HFFc6 (cell line): ENCODE measurements at places on chromosomes 4 and X. TPM values are rescaled to one million over a fixed set of nuclear protein-coding genes. Genes with fewer than 3 reads are reported as not detected.

DNA sequence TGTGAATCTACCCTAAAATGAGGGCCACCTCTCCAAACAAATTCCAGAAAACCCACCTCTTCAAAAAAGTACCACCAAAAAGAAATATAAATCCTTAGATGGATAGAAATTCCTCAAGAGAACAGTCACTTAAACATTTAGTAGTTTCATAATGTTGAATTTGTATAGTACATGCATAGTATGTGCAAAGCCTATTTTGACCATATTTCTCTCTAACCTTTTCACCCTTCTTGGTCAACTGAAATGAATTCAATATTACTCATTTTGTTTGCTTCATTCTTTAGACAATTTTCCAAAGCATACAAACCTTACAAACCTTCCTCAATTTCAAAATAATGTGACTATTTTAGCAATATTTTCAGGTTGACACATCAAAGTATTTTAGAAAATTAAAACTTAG is 4.1 kb downstream of the RHOXF1 start:
- H3K36me3 ChIP-seq: no peaks in the 10 kb centered on the region
- H3K4me3 ChIP-seq: no peak overlapping the region
- H3K27ac ChIP-seq: no peak overlapping the region
- peaks cover 12% of the 10 kb centered on the region; the same call in 1 of the 2 replicates for H3K4me1 ChIP-seq
- DNase-seq: no peak

- no peaks in the 10 kb centered on the region for H3K27me3 ChIP-seq
- H3K4me1 ChIP-seq: peaks cover 15% of the 10 kb centered on the region
- no peak overlapping the region for H3K27ac ChIP-seq
- no peak for DNase-seq
- H3K36me3 ChIP-seq: no peaks in the 10 kb centered on the region
Observed at GRCh38 chrX:53163436-53163835, 61.6 kb downstream of the KDM5C start.

The ASB9 gene
- total RNA-seq: 0.34 and 0.48 TPM in 2 replicates

DNA sequence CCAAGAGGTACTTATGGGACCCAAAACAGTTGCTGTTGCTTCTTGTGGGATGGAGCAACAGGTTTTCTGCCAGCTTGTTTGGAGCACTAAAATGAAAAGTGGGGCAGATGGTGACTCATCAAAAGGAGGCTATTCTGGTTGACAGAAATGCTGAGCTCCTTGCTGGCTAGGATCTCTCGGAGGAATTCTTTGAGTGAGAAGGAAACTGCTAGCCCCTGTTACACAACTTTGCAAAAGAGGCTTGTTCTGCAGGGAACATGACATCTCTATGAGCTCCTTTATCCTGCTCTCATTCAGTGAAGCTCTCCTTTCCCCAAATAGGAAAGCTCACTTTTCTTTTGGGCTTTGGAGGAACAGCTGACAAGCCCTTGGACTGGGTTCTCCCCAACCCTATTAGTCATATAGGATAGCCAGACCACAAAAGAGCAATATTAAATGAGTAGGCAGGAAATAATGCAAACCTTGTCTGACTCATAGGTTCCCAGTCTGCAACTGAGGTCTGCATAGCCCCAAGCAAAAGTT is 108.3 kb downstream of the CDS1 start:
- peak overlapping the region; percentile 89 for H3K27ac ChIP-seq
- H3K27me3 ChIP-seq: peaks cover 5% of the 10 kb centered on the region; the same call in 1 of the 2 replicates
- peak; percentile 94 for DNase-seq

The IGFBP7 gene
- 506 to 821 TPM (median 801 TPM) in 3 replicates for total RNA-seq

DNA sequence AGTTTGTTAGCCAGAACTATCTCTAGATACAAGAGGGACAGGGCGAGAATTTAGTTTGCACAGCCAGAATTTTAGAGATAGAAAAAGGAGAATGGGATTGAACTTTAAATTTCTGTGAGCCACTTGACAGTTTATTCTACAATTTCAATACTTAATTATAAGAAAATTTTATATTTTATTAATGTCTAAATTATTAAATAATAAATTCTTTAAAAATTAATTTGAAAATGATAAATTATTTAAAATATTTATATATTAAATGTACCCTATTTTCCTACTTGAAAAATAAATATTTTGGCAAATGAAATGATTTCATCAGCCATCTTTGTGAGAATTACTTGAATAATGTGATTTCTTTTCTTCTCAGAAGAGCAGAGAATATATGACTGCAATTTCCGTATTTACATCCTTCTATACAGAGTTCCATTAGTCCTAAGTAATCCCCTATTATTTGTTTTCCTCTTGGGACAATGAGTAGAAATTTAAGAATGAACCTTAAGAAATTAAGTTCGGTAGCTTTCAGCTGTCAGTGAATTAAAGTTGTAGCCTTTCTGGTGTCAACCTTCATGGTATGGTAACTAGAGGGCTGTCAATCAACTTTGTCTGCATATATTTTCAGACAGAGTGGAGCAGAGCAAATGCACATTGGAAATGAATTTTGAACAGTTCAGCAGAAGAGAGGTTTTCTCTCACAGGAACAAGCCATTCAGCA is 763.9 kb downstream of the PCDH18 start:
- no peak overlapping the region for H3K4me3 ChIP-seq
- no peak overlapping the region for H3K27ac ChIP-seq
- H3K4me1 ChIP-seq: no peaks in the 10 kb centered on the region
- H3K27me3 ChIP-seq: no peaks in the 10 kb centered on the region
- no peak for DNase-seq
- no peaks in the 10 kb centered on the region for H3K36me3 ChIP-seq

GRCh38 chr4:68883870-68884269 is 67.7 kb downstream of the UGT2A3 start:
- no peaks in the 10 kb centered on the region; the same call in 1 of the 2 replicates for H3K27me3 ChIP-seq
- no peaks in the 10 kb centered on the region for H3K4me1 ChIP-seq
- H3K36me3 ChIP-seq: no peaks in the 10 kb centered on the region
- no peak for DNase-seq
- no peak overlapping the region for H3K4me3 ChIP-seq

DNA sequence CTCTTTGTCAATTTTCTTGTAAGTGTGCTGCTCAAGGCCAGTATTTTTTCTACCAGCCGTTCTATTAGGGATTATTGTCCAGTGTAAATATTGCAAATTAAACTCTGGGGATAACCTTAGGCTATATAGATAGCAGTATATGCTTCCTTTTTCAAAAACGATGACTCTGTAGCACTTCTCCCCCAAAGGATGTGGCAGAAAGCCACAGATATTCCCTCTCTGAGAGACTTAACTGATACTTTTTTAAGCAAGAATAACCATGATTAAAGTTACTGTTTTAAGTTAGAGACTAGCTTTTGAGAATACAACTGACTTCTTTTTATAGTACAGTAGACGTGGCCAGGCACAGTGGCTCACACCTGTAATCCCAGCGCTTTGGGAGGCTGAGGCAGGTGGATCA is 130.0 kb downstream of the FHIP1A start:
- H3K36me3 ChIP-seq: no peaks in the 10 kb centered on the region
- no peak for DNase-seq
- H3K27me3 ChIP-seq: no peaks in the 10 kb centered on the region; the same call in 1 of the 2 replicates

DNA sequence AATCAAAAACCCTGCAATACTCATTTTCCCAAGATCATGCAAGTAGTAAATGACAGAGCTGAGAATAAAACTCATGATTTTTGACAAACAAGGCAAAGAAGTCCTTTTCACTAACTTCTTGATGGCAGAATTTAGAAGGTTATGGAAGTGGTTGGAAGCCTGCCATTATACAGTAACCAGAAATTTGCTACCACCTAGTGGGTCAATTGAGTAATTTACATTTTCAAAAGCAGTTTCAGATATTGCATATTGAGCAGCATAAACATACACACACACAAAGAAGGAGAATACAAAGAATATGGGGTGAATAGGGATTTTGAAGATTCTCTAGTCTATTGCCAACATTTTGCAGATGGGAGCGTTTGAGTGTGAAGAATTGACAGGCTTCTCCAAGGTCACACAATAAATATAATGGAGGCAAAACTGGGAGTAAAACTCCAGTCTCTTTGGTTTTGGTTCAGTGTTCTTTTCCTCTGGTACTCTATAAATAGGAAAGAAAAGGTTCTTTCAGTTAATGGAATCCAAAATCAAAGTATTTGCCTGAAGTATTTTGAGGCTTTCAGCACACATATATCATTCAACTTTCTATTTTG is 70.2 kb downstream of the GC start:
- H3K4me3 ChIP-seq: no peak overlapping the region
- DNase-seq: peak; percentile 60
- H3K27me3 ChIP-seq: peaks cover 12% of the 10 kb centered on the region
- no peaks in the 10 kb centered on the region for H3K36me3 ChIP-seq
- no peak overlapping the region for H3K27ac ChIP-seq

DNA sequence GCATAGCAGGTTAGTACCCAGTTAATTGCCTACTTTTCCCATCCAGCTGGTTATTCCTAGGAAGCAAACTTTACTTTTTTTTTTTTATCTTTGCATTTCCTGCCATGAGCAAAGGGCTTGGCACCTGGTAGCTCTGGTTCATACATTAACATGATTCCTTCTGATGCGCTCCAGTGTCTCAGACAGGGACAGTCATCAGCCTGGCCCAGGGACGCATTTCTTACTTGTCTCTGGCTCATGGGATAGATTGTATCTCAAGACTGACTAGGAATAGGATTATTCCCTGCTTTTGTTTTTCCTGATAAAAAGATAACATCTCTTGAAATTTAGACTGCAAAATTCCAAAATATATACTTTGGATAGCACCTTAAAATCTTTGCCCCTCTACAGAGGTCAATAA is 571.5 kb upstream of the TENM3 start:
- H3K27me3 ChIP-seq: no peaks in the 10 kb centered on the region; the same call in 1 of the 2 replicates
- H3K36me3 ChIP-seq: no peaks in the 10 kb centered on the region
- DNase-seq: no peak
- no peak overlapping the region for H3K27ac ChIP-seq

The HSFX1 gene
- total RNA-seq: 0.24 to 0.88 TPM (median 0.57 TPM) in 3 replicates

The CNGA1 gene
- not detected in 3 replicates for total RNA-seq

The NHSL2 gene
- total RNA-seq: 0.60 to 1.1 TPM (median 0.64 TPM) in 3 replicates

The HSFX4 gene
- total RNA-seq: not detected in 3 replicates

GRCh38 chr4:13548984-13549546 is 4.8 kb upstream of the NKX3-2 start:
- H3K36me3 ChIP-seq: peaks cover 14% of the 10 kb centered on the region
- peaks cover 42% of the 10 kb centered on the region for H3K27me3 ChIP-seq
- H3K27ac ChIP-seq: no peak overlapping the region
- DNase-seq: peak; percentile 46

DNA sequence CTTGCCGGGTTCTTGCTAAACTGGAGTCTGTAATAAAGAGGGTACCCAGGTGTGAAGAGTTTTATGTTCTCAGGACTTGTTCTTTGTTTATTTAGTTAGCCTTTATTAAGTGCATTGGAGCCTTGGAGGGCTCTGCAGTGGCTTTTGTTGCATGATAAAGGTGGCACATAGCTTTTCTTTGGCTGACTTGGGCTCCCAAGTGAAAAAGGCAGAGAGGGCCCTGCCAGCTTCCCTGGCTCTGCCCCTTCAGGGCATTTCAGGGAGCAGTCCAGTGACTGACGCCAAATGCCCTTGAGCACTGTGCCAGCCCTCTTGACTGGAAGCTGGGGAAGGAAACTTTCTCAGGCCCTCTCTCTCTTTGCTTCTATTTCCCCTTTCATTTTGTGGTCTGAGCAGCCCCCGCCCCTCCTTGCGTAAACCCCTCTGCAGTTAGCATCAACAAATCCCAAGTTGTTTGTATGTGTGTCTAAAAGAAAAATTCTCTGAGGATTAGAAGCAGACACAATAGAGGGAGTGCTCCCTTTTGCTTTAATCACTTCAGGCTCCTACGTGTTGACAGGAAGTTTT is 152.2 kb downstream of the NHS start:
- DNase-seq: no peak
- no peak overlapping the region for H3K4me3 ChIP-seq
- H3K36me3 ChIP-seq: no peaks in the 10 kb centered on the region
- H3K27ac ChIP-seq: no peak overlapping the region

DNA sequence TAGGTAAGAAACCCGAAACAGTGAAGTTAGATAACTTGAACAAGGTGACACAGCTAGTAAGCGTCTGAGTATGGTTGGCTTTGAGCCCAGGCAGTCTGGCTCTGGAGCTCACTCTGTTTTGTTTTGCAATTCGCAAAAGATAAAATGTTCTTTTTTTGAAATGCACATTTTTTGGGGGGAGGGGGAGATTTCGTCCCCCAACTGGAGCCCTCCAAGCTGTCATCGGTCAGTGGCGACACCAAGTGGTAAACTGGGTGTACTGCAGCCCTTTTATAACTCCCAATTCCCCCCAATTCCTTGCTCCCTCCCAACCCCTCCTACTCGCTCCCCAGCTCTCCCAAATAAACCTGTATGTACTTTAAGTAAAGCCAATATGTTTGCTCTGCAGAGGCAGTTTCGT is 2.8 kb upstream of the CLCN5 start:
- no peaks in the 10 kb centered on the region; the same call in 1 of the 2 replicates for H3K27me3 ChIP-seq
- peak; percentile 16 for DNase-seq
- H3K4me1 ChIP-seq: peaks cover 6% of the 10 kb centered on the region

The CNOT6L gene
- total RNA-seq: 17.8 to 19.0 TPM (median 18.7 TPM) in 3 replicates

The PABPC5 gene
- total RNA-seq: not detected in 3 replicates

- DNase-seq: no peak
- no peak overlapping the region for H3K4me3 ChIP-seq
- no peaks in the 10 kb centered on the region; the same call in 1 of the 2 replicates for H3K4me1 ChIP-seq
Observed at GRCh38 chrX:119647552-119648420, 41.6 kb upstream of the NKRF start.

The FAM47E gene
- not detected in 3 replicates for total RNA-seq

DNA sequence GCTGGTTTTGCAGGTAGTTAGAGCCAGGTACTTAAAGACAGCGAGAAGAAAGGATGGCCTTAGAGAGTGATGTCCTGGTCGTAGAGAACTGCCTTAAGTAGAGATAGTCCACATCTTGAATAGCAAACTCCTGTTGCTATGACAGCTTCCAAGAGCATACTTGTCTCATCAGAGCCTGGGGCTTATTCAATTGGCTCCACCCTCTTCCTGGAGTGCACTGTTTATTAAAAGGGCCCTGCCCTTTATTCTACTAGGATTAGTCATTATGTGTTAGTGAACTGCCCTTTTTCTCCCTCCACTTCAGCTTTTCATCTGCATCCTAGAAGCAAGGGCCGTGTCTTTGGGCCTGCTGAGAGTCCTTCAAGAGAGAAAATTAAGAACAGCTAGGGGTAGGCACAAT is 94.5 kb upstream of the EOLA2 start:
- H3K27me3 ChIP-seq: no peaks in the 10 kb centered on the region
- peaks cover 54% of the 10 kb centered on the region for H3K4me1 ChIP-seq
- peak; percentile 80 for DNase-seq
- peaks cover 19% of the 10 kb centered on the region for H3K36me3 ChIP-seq
- H3K4me3 ChIP-seq: peak overlapping the region; percentile 71

DNA sequence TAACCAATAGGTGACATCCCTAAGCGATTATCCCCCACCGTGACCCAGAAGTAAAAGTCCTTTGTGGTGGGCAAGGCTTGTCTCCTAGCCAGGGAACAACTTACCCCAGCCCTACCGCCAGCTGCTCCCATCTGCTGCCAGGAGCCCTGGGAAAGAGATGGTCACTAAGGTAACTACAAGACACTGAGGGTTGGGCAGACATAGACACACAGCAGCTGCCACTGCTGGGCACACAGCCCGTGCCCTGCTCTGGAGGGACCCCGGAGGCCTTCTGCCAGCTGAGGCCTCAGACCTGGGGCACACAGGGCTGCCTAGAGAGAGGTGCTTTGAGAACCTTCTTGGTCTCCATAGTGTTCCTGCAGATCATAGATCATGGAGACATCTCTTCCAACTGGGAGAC is 53.0 kb upstream of the PROM1 start:
- no peak overlapping the region for H3K4me3 ChIP-seq
- H3K4me1 ChIP-seq: peaks cover 14% of the 10 kb centered on the region
- H3K27me3 ChIP-seq: peaks cover 29% of the 10 kb centered on the region
- H3K36me3 ChIP-seq: no peaks in the 10 kb centered on the region; the same call in 1 of the 2 replicates
- H3K27ac ChIP-seq: no peak overlapping the region
